Inflammatory macrophage treated with lipopolysaccharide for 1 hour (primary cell): ENCODE measurements at places on chromosomes 11 and 22.

DNA sequence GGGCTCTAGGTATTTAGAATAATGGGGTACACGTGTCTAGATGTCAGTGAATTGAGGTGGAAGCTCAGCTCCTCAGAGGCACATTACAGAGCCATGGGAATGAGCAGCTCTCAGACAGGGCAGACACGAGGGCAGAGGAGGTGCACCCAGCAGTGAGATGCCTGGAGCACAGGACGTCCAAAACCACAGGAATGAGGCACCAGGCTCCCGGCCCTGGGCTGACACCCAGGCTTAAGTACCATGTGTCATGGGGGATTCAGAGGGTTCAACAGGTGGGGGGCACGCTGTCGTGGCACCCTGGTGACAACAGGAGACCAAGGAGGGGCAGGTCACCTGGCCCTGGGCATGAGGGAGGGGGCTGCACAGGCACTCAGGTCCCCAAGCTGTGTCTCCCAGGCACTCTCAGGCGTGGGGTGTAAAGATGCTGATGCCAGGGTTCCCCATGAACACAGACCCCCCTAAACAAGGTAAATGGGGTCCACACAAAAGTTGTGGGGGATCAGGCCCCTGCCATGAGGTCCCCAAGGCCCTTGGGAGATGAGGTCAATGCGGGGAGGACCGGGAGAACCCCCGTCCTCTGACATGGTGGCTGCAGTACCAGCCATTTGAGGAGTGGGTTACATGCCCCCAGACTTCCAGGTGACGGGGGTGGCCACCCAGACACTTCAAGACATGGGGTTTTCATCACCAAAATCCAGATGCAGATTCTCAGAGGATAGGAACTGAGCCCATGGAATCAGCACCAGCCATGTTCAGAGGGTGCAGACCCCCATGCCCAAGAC, 5.6 kb upstream of the SYT8 start:
- no peak for DNase-seq

- DNase-seq: no peak
Measured at GRCh38 chr11:29985248-29985647, 31.6 kb downstream of the KCNA4 start.

- peak; percentile 2 for DNase-seq
Measured at GRCh38 chr11:134599299-134599771, 187.3 kb upstream of the B3GAT1 start.

DNA sequence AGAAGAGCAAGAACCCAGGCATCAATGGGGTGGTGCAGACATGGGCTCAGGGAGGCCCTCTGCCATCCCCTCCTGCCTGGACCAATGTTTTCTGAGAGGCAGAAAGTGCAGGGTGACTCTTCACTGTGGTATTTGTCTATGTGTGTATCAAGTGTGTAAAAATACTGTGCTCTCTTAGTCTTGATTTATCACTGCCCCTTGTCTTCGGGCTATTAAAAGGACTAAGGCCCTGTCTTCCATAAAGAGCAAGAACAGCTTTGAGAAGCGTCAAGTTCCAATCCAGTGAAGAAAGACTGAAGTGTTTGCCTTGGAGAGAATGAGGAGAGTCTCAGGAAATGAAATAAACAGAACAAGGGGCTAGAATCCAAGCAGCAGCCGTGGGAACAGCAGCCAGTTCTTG, 14.4 kb downstream of the PRSS23 start:
- no peak for DNase-seq

GRCh38 chr22:27576815-27577573, 224.6 kb downstream of the MN1 start:
- no peak for DNase-seq

DNA sequence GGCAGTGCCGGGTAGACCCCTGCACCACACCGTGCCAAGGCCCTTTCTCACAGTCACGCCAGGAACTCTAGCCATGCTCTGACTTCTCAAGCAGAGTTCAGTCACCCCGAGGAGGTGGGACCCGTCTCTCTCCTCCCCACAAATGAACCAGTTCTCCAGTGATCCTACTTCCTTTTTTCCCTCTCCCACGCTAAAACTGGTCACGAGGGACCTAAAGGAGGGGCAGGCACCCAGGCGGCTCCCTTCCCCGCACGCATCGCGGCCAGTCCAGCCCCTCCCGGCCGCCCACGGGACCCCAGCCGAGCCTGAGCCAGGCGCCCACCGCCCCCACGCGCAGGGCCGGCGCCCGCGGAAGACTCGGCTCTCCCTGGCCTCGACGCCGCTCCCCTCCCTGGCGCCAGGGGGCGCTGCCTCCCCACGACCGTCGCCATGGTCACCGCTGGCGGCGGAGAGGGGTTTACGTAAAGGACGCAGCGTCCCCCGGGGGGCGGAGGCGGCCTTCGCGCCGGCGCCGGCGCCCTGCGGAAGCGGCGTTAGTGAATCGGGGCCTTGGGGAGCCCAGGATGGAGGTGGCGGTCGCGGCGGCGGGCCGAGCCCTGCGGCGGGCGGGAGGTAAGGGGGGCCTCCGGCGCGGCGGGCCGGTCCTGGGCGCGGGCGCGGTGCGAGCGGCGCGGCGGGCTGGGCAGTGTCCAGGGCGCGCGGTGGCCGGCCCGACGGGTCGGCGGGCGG, at the start of gene DAGLA:
Gene DAGLA (plus strand): TSS at position 499 of the 729 bp plus-strand sequence. CDS start 39,765 bp downstream, outside the sequence.
- peak; percentile 97 for DNase-seq

GRCh38 chr11:119474682-119475596, 52.0 kb upstream of the THY1 start:
- DNase-seq: peak; percentile 47

DNA sequence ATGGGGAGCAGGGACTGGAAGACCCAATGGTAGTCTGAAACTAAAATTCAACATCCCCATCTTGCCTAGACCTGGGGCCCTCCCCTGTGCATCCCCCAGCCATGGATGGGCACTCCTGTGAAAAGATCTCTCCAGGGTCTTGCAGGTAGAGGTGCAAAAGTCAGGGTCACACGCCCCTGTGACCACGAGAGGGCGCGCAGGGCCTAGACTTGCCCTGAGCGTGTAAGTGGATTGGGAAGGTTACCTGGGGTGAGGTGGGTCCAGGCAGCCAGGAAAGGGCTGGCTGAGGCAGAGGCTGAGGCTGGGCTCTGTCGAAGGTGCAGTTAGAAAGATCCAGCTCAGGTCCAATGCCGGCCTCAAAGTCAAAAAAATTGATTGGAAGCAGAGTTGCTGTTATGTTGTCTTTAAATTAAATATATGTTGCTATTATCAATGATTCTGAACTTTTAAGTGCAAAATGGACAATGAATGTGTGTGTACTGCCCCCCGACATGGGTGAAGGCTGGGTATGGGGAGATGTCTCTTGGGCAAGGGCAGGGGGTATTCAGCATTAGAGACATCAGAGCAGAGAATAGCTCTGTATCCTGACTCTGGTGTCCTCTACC, 4.8 kb upstream of the POU2F3 start:
- no peak for DNase-seq

GRCh38 chr22:23152238-23153114, 7.2 kb downstream of the RAB36 start:
- DNase-seq: peak; percentile 74

DNA sequence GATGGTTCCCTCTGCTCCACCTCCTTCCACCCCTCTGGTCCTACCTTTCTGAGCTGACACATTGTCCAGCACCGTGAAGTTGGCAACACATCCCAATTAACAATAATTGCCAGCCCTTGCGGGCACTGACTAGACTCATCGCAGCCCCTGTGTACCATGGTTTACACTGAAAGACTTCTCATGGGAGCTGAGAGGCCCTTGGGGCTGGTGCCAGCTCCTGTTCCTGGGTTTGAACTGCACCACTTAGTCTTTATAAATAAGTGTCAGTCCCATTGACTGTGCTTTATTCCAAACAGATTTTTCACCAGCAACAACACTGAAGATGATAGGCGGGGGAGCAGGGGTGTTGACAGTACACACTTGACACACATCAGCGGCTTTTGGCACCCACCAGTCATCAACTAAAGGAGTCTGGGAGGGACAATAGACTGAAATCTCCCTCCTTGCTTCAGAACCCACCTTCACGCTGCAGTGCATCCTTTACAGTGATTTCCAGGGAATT, 447.3 kb downstream of the NTM start:
- DNase-seq: no peak

- no peak for DNase-seq
Measured at GRCh38 chr11:62832336-62833234, at the start of gene TEX54. Gene TEX54 (minus strand): TSS chr11:62832841.
